ENCODE measurements at places on chromosomes 7 and 10.

DNA sequence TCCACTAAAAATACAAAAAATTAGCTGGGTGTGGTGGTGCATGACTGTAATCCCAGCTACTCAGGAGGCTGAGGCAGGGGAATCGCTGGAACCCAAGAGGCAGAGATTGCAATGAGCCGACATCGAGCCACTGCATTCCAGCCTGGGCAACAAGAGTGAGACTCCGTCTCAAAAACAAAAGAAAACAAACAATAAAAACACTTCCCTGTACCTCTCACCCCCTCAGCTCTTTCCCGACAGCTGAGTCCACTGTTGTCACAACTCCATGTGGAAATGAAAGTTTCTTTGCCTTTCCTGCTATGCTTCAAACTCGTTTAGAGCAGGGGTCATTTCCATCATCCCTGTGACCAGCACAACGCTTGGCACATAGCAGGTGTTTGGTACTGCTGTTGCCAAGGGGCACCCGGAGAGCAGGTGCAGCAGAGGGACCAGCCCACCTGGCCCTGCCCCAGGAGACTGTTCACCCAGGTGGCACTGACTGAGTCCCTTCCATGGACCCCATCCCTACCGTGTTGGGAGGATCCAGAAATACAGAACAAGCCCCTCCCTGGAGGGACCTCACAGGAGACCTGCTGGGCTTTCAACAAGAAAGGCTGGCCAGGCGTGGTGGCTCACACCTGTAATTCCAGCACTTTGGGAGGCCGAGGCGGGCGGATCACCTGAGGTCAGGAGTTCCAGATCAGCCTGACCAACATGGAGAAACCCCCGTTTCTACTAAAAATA lies 4.9 kb downstream of the TMEM130 start:
- DNase-seq: no peak

GRCh38 chr7:139745678-139746143 lies 32.1 kb downstream of the HIPK2 start:
- DNase-seq: no peak

- DNase-seq: no peak
These were observed 322.2 kb downstream of the BMPER start for GRCh38 chr7:34227525-34227924.

DNA sequence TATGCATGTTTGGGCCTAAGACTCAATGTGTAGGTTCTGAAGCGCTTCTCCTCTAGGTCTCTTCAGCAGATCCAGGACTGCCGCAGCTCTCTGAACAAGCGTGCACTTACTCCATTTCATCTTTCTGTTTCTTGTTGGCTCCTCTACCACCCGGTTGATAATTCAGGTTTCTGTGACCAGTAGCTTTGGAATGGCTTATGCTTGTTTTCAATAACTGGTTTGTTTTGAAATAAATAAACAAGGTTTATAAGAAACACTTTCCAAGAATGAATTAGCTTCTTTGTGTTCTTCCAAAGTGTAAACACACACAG lies 1.5 kb downstream of the MDFIC start:
- no peak for DNase-seq

Measured in NCI-H1105 treated with DMSO at 0.1 percent for 48 hours (cell line).